ENCODE measurements at places on chromosomes 13 and 19. TPM values are rescaled to one million over a fixed set of nuclear protein-coding genes. Genes with fewer than 3 reads are reported as not detected.

GRCh38 chr19:34118879-34119748, 53.2 kb upstream of the LSM14A start:
- H3K4me1 ChIP-seq = no peaks in the 10 kb centered on the region
- no peak for DNase-seq
- H3K4me3 ChIP-seq = no peak overlapping the region
- peaks cover 1% of the 10 kb centered on the region for H3K27me3 ChIP-seq
- no peaks in the 10 kb centered on the region for H3K36me3 ChIP-seq
- no peak overlapping the region for H3K27ac ChIP-seq

The OVOL3 gene
- not detected for total RNA-seq

DNA sequence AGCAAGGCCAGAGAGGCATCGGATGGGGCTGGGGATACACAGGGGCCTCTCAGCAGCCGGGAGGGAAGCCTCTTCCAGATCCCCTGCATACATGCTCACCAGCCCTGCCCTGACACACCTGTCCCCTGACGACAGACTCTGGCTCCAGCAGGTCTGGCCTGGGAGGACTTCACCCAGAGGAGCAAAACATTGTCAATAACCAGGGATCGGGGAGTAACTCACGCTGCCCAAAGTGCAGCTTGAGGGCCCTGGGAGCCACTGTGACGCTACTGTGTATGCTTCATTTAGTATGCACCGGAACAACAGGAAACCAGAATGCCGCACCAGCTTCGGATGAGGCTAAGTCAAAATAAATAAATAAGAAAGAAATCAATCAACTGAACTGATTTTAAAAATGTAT, 12.4 kb upstream of the CD22 start:
- no peaks in the 10 kb centered on the region for H3K36me3 ChIP-seq
- no peak overlapping the region for H3K27ac ChIP-seq
- H3K4me3 ChIP-seq = no peak overlapping the region
- no peaks in the 10 kb centered on the region for H3K4me1 ChIP-seq

DNA sequence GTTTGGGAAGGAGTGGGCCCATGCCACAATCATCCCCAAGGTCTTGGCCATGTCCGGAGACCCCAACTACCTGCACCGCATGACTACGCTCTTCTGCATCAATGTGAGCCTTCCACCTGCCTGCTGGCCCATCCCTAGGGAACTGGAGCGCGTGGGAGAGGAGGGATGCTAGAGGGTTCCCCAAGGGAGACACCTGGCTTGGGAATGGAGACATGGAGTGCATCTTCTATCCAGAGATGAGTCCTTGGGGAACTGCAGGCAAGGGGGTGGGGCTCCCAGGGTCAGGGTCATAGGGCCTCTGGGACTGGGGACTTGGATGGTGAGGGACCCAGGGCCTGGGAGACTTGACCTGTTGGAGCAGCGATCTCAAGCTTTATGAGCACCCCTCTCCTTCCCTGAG, 31.2 kb downstream of the PPP2R1A start:
- no peaks in the 10 kb centered on the region for H3K27me3 ChIP-seq
- no peaks in the 10 kb centered on the region for H3K4me1 ChIP-seq
- no peak overlapping the region for H3K4me3 ChIP-seq

The KRTDAP gene
- not detected for total RNA-seq

The VSTM2B gene
- total RNA-seq = not detected

- no peak for DNase-seq
- no peak overlapping the region for H3K4me3 ChIP-seq
- H3K36me3 ChIP-seq = no peaks in the 10 kb centered on the region
- peaks cover 5% of the 10 kb centered on the region for H3K4me1 ChIP-seq
Measured at GRCh38 chr13:33932769-33933406, 114.9 kb downstream of the RFC3 start.

- peaks cover 18% of the 10 kb centered on the region for H3K4me1 ChIP-seq
- H3K4me3 ChIP-seq = no peak overlapping the region
- no peaks in the 10 kb centered on the region for H3K27me3 ChIP-seq
- no peak for DNase-seq
- H3K36me3 ChIP-seq = peaks cover 4% of the 10 kb centered on the region
- H3K27ac ChIP-seq = no peak overlapping the region
Measured at GRCh38 chr19:49887665-49888509, 8.8 kb downstream of the IL4I1 start.

- H3K4me1 ChIP-seq = no peaks in the 10 kb centered on the region
- no peak overlapping the region for H3K27ac ChIP-seq
- H3K27me3 ChIP-seq = no peaks in the 10 kb centered on the region
- no peak overlapping the region for H3K4me3 ChIP-seq
- no peak for DNase-seq
- peaks cover 94% of the 10 kb centered on the region for H3K36me3 ChIP-seq
Measured at GRCh38 chr13:52026246-52026626, 1.7 kb downstream of the UTP14C start.

The IGFL1 gene
- not detected for total RNA-seq

The POLD1 gene
- total RNA-seq = 28.2 TPM

DNA sequence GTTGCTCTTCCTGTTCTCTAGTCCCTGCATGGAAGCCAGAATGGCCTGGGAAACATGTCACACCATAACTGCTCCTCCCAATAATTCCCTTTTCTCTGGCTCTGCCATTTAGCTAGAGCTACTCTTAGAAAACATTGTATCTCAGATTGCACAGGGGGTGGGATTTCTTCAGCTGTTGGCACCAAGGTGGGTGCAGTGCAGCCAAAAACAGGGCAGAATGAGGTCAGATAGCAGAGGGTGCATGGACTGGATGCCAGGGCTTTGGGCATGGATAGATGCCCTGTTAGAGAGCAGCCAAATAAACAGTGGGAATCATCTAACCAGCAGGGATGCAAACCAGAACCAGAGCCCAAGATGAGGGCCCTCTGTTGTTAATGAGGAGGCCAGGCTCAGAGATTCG, 4.9 kb upstream of the AMER2 start:
- H3K27me3 ChIP-seq = no peaks in the 10 kb centered on the region
- no peak for DNase-seq
- no peaks in the 10 kb centered on the region for H3K4me1 ChIP-seq
- H3K36me3 ChIP-seq = no peaks in the 10 kb centered on the region
- H3K4me3 ChIP-seq = no peak overlapping the region
- no peak overlapping the region for H3K27ac ChIP-seq

GRCh38 chr13:55091172-55091571, 2049.5 kb upstream of the PRR20A start:
- H3K4me1 ChIP-seq = no peaks in the 10 kb centered on the region
- no peaks in the 10 kb centered on the region for H3K36me3 ChIP-seq
- no peak overlapping the region for H3K27ac ChIP-seq
- no peaks in the 10 kb centered on the region for H3K27me3 ChIP-seq

The DENND1C gene
- total RNA-seq = 8.1 TPM

GRCh38 chr19:23531231-23531790, 136.0 kb upstream of the ZNF91 start:
- H3K27ac ChIP-seq = no peak overlapping the region
- H3K27me3 ChIP-seq = no peaks in the 10 kb centered on the region
- no peak for DNase-seq
- H3K36me3 ChIP-seq = no peaks in the 10 kb centered on the region

The UGGT2 gene
- 62.4 TPM for total RNA-seq

DNA sequence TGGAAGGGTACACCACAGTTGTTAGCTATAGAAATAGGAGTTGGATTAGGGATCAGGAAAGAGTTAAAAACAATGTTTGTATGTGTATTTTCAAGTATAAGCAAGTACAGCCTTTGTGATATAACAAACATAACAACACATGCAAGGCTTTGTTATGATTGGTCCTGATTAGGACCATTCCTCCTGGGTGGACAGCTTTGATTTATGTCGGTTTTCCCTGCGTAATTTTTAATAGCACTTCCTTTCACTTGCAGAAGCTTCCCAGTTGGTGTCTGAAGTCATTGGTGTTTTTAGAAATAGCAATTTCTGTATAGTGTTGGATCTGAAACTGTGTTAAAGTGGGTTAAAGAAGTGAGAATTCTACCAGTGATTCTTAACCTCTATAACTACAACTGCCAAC, 10.0 kb downstream of the FNDC3A start:
- H3K27me3 ChIP-seq = no peaks in the 10 kb centered on the region
- no peak overlapping the region for H3K4me3 ChIP-seq
- no peaks in the 10 kb centered on the region for H3K4me1 ChIP-seq
- no peak for DNase-seq
- H3K27ac ChIP-seq = no peak overlapping the region

- H3K4me3 ChIP-seq = no peak overlapping the region
- no peak for DNase-seq
- no peaks in the 10 kb centered on the region for H3K4me1 ChIP-seq
- no peaks in the 10 kb centered on the region for H3K27me3 ChIP-seq
Measured at GRCh38 chr13:93270769-93271742, 44.4 kb downstream of the GPC6 start.

GRCh38 chr13:50531917-50532899, 311.3 kb downstream of the DLEU7 start:
- peaks cover 28% of the 10 kb centered on the region for H3K4me1 ChIP-seq
- no peaks in the 10 kb centered on the region for H3K27me3 ChIP-seq
- H3K4me3 ChIP-seq = no peak overlapping the region
- no peak for DNase-seq
- H3K36me3 ChIP-seq = no peaks in the 10 kb centered on the region
- H3K27ac ChIP-seq = no peak overlapping the region

- no peak overlapping the region for H3K27ac ChIP-seq
- no peak overlapping the region for H3K4me3 ChIP-seq
- H3K36me3 ChIP-seq = no peaks in the 10 kb centered on the region
Measured at GRCh38 chr13:80840316-80840976, 499.5 kb upstream of the SPRY2 start.

- DNase-seq = no peak
- H3K27ac ChIP-seq = no peak overlapping the region
- H3K27me3 ChIP-seq = no peaks in the 10 kb centered on the region
- H3K4me3 ChIP-seq = no peak overlapping the region
Measured at GRCh38 chr19:28322945-28323344, 890.0 kb downstream of the UQCRFS1 start.

The TEX101 gene
- total RNA-seq = not detected

GRCh38 chr19:23996549-23996948, 81.9 kb downstream of the ZNF726 start:
- H3K4me1 ChIP-seq = no peaks in the 10 kb centered on the region
- DNase-seq = no peak
- H3K27me3 ChIP-seq = no peaks in the 10 kb centered on the region
- H3K4me3 ChIP-seq = no peak overlapping the region
- no peak overlapping the region for H3K27ac ChIP-seq

The F2RL3 gene
- 1.5 TPM for total RNA-seq

DNA sequence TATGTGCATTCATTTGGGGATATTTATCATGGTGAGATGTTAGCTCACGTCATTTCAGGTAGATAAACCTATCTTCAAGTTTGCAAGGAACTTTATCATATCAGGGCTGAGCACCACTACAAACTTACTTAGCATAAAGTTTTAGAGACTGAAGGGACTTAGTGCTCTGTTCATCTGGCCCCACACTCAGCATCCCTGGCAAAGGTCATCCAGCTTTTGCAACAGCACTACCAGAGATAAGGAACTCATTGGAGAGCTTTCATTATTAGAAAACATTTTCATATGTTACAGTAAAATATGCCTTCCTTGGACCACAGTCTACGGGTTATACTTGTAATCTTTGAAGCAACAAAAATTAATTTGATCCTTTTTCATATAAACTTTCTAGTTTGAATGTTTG, 263.4 kb downstream of the POU4F1 start:
- no peaks in the 10 kb centered on the region for H3K36me3 ChIP-seq
- no peak overlapping the region for H3K4me3 ChIP-seq
- H3K27ac ChIP-seq = no peak overlapping the region
- H3K27me3 ChIP-seq = no peaks in the 10 kb centered on the region
- H3K4me1 ChIP-seq = no peaks in the 10 kb centered on the region

DNA sequence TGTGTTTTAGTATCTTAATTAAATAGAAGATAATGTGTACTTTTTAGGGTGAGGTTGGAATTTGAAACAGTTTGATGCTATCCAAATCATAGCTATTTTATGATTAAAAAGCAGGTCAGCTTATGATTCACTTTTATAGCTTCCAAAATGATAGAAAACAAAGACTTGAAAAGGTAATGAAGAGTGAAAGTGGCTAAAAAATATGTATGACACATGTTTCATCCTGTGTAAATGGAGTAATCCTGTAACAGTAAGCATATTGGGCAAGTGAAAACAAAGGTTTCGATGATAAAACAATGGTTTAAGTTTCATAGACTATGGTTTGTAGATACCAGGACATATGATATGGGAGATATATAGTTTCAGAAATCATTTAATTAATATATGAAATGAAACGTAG, 456.2 kb downstream of the PCDH20 start:
- DNase-seq = no peak
- no peaks in the 10 kb centered on the region for H3K36me3 ChIP-seq
- H3K4me3 ChIP-seq = no peak overlapping the region
- H3K27ac ChIP-seq = no peak overlapping the region
- H3K27me3 ChIP-seq = no peaks in the 10 kb centered on the region
- H3K4me1 ChIP-seq = no peaks in the 10 kb centered on the region

GRCh38 chr19:1673645-1674292, 21.4 kb upstream of the TCF3 start:
- no peaks in the 10 kb centered on the region for H3K36me3 ChIP-seq
- no peaks in the 10 kb centered on the region for H3K4me1 ChIP-seq
- peaks cover 5% of the 10 kb centered on the region for H3K27me3 ChIP-seq
- H3K27ac ChIP-seq = no peak overlapping the region

GRCh38 chr13:102773441-102774213, at the start of gene TEX30:
TSS of gene TEX30 (minus strand) at chr13:102773786. CDS start at chr13:102770026, 3,760 bp downstream.
- no peaks in the 10 kb centered on the region for H3K36me3 ChIP-seq
- peak within 1 kb of the TSS; percentile 84 for H3K4me3 ChIP-seq
- no peaks in the 10 kb centered on the region for H3K27me3 ChIP-seq
- peak; percentile 40 for DNase-seq

DNA sequence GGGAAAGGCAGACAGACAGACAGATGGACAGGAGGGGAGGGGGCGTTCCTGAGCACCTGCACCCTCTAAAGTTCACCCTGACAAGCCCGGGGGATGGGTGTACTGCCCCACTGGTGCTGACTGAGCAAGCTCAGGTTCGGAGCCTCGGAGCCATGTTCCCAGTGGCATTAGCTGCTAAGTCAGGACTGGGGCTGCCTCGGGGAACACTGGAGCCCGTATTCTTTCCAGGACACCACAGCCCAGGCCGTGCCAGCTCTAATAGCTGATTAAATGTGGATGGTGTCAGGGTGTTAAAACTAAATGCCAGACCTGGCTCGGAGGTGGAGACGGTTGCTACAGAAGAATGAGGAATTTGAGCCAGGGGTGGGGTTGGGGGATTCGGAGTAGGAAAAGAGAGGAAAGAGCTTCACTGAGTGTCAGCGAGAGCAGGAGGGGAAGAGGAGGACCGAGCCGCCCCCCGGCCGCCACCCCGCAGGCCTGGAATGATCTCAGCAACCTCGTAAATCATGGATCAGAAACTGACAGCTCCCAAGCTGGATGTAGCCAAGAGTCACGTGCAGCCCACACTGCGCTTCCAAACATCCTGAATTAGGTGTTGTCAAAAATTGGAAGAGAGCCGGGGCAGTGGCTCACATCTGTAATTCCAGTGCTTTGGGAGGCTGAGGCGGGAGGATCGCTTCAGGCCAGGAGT, 10.4 kb downstream of the MAP2K2 start:
- H3K4me3 ChIP-seq = no peak overlapping the region
- no peak for DNase-seq
- H3K4me1 ChIP-seq = peaks cover 14% of the 10 kb centered on the region
- H3K27me3 ChIP-seq = no peaks in the 10 kb centered on the region
- H3K36me3 ChIP-seq = peaks cover 19% of the 10 kb centered on the region

All from tibial nerve (tissue), 4 donors.